ENCODE measurements at places on chromosomes 13 and 19.

- peak; percentile 17 for DNase-seq
Measured at GRCh38 chr19:741506-742131, 9.3 kb upstream of the MISP start.

DNA sequence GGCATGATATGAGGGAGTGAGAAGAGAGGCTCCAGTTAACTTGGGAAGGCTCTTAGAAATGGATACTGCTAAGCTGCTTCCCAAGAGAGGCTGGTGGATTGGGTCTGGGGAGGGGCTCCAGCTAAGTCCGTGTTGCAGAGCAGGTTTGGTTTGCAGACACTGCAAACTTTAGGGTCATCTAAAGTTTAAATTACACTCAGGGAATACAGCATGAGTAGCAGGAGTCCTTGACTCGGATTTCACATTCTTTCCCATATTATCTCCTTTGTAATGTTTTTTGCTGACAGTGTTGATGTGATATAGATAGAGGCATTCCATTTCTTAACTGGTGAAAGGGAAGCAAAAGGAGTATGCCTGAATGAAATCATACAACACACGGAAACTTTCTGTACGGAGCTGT is 31.9 kb downstream of the SGCG start:
- no peak for DNase-seq

DNA sequence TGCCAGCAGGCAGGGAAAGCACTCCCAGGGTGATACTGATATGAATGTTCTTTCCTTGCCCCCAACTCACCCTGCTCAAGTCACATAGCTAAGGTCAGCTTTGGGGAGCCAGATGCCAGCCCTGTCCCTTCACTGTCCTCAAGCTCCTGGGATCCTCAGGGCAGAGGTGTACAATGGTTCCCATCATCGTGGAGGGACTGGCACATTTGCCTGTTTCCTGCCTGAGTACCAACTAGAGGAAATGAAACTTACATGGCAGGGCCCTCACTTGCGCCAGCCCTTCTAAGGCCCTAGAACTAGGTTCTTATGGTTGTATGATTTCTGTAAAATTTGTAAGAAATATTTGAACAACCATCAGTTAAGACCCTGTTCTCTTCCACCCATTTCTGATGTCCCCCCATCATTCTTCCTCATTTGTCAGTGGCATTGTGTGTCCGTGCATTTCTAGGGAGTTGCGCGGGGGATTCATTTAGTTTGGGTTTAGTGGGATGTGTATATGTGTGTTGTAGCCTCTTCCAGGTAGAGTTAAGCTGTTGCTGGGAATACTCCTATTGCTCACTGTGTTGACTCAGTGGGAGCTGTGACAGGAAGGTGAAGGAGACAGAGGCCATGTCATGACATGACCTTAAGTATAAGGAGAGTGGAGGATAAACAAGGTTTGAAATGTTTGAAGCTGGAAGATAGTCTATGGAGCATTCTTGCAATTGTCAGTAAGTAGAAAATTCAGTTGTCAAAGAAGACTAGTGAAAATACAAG is 41.3 kb upstream of the RCBTB2 start:
- no peak for DNase-seq

DNA sequence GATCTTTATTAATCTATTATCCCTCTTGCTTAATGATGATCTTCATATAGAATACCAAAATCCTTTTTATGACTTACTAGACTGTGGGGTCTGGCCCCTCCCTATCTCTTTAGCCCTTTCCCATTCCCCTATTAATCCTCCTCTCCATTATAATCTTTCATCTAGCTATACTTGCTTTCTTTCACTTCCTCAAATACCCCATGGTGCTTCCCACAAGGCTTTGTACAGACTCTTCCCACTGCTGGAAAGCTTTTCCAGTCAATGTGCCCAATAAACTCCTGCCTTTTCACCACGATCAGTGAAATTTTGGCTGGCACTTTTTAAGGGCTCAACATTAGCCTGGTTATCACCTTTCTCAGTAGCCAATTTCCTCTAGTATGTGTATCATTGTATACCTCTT is 3.2 kb upstream of the EBPL start:
- no peak for DNase-seq

GRCh38 chr13:68940049-68940448 is 1167.6 kb upstream of the ATXN8OS start:
- no peak for DNase-seq

- no peak for DNase-seq
Measured at GRCh38 chr13:108325863-108326262, 56.3 kb downstream of the TNFSF13B start.

DNA sequence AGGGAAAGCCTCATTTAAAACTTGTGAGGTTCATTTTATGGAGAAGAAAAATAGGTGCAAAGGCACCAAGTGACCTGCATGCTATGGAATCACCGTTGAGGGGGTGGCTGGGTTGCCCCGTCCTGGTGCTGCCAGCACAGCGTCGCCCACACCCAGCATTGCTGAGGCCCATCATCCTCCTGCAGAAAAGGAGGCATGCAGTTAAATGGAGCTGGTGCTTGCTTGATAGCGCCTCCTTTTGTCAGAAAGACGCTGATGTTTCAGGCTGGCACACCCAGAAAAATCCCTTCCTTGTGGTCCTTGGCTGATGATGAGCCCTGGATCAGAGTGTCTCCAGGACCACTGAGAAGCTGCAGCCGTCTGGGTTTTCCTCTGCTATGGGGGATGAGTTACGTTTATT is 36.9 kb downstream of the DHRS12 start:
- DNase-seq, result no peak

DNA sequence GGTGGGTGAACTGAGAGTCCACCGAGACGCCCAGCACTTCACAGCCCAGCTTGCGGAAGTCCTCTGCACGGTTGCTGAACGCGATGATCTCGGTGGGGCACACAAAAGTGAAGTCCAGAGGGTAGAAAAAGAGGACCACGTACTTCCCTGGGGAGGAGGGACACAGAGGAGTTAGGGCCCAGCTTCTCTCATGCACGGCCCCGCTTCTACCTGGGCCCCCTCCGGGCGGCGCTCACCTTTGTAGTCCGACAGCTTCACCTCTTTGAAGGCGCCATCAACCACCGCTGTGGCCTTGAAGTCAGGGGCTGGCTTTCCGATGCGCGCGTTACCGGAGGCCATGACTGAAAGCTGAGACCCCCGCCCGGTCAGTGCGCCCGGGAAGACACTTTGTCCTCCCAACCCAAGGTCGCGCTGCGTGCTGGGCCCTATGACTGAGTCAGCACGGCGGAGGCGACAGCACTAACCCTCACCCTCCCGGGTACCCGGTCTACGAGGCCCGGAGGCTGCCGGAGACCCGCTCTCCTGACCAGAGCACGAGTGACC is 606 bp downstream of the PRDX2 start:
- no peak for DNase-seq

- DNase-seq, result no peak
Measured at GRCh38 chr13:98761986-98762616, 9.6 kb upstream of the SLC15A1 start.

DNA sequence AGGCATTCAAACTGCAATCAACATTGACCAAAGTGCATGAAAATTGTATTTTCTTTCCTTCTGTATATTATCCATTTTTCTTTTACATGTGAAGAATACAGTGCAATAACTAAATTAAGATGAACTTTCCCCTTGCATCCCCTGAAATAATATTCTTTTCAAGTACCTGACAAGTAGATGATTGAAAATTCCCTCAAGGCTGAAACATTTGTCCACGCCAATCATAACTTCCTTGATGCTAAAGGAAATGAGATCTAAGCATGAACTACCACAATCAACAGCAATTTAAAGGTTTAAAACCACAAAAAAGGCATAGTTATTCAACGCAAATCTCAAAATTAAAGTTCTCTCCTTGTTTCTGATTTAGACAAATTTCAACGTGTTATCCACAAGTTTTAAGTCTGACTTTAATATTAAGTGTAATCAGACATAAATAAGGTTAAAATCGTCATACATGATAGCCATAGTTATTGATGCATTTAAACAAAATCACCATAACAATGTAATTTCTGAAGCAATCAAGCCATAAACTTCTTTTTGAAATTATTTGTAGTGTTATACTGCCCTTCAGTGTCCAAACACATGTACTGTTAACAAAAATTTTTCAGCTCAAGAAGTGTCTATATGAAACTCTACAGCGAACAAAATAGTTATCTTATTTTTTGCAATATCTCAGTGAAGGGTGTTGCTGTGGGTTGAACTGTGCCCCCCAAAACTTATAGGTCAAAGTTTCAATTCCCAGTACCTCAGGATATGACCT is 169.5 kb downstream of the DCLK1 start:
- no peak for DNase-seq

- no peak for DNase-seq
Measured at GRCh38 chr19:11044431-11044830, 44.8 kb upstream of the LDLR start.

- DNase-seq, result no peak
Measured at GRCh38 chr13:28658539-28658795, 463 bp upstream of the POMP start.

DNA sequence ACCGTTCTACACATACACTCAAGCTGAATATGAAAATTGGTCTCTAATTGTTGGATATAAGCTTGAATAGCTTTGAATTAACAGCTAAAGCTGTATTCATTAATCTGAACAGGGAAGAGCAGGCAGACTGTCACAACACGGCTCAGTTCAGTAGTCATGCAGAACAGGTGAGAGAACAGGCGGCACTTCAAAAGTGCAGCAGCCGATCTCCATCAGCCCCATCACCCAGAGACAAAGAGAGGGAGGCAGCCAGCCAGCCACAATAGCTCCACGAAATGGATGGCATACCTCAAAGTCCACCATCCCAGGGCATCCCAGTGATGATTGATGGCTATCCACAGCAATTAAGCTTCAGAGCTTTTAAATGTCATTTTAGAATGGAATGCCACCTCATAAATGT is 419.2 kb downstream of the OLFM4 start:
- no peak for DNase-seq
